ENCODE measurements at places on chromosomes 11 and 22. TPM values are rescaled to one million over a fixed set of nuclear protein-coding genes. Genes with fewer than 3 reads are reported as not detected.

The ART1 gene
- not detected for total RNA-seq

The HEPN1 gene
- total RNA-seq: not detected

The ZNF70 gene
- 1.9 TPM for total RNA-seq

The MAP6 gene
- total RNA-seq: 0.26 TPM

DNA sequence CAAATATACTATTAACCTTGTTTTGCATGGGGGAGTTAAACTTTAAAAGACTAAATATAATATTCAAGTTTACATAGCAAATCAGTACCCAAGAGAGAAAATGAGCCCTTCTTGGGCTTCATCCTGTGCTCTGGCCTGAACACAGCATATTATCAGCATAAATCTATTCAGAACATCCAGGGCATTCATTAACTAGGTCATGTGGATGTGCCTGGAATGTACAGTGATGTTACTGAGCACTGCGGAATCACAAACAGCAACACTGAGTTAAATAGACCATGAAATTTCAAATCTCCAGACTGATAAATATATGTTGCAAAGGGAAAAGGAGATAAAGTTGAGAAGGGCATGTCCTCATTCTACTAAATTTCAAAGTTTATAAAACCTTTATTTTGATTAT lies 426.4 kb downstream of the AASDHPPT start:
- no peak for DNase-seq

GRCh38 chr22:32482708-32483107 lies 8.1 kb downstream of the FBXO7 start:
- no peak for DNase-seq
